Right atrium auricular region (tissue), 2 donors: ENCODE measurements at places on chromosomes 12 and 14.
A peak's percentile ranks its signal among the peaks of the same experiment; 100 is the strongest.

DNA sequence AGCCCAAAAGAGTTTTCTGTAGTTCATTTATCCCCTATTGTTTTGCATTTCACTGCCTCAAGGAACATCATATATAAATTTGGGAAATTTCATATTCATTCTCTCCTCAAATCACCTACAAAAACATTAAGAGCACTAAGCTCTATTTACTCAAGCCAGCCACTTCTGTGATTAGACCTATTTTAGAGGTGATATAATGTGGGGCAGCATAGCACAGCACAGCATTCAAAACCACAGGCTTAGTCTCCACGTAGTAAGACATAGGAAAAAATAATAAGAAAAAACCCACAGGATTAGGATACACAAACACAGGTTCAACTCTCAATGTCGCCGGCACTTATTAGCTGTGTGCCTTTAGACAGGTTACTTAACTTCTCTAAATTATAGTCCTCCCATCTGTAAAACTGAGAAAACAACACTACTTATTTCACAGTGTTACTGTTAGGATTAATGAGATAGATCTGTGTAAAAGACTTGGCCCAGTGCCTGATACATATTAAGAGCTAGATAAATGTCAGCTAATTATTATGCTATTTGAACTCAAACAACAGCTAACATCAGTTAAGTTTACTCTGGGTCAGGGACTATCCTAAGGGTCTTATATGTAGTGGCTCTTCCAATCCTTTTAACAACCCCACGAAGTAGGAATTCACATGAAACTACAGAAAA, 20.3 kb downstream of the DCAF5 start:
- H3K36me3 ChIP-seq = no peaks in the 10 kb centered on the region
- no peaks in the 10 kb centered on the region for H3K27me3 ChIP-seq
- no peak overlapping the region for H3K4me3 ChIP-seq
- no peak for DNase-seq
- no peak overlapping the region for H3K27ac ChIP-seq
- peaks cover 56% of the 10 kb centered on the region for H3K4me1 ChIP-seq

DNA sequence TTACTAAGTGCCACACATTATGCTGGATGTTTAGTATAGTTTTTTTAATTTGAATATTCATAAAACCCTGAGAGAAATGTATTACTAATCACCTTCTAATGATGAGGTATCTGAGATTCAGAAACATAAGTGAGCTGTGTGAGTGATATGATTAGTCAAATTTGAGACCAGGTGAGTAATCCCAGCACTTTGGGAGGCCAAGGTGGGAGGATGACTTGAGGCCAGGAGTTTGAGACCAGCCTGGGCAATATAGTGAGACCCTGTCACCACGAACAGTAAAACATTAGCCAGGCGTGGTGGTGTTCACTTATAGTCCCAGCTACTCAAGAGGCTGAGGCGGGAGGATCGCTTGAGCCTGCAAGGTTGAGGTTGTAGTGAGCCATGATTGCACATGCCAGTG, 438.4 kb downstream of the RAD51B start:
- no peak overlapping the region for H3K27ac ChIP-seq
- no peak overlapping the region for H3K4me3 ChIP-seq

DNA sequence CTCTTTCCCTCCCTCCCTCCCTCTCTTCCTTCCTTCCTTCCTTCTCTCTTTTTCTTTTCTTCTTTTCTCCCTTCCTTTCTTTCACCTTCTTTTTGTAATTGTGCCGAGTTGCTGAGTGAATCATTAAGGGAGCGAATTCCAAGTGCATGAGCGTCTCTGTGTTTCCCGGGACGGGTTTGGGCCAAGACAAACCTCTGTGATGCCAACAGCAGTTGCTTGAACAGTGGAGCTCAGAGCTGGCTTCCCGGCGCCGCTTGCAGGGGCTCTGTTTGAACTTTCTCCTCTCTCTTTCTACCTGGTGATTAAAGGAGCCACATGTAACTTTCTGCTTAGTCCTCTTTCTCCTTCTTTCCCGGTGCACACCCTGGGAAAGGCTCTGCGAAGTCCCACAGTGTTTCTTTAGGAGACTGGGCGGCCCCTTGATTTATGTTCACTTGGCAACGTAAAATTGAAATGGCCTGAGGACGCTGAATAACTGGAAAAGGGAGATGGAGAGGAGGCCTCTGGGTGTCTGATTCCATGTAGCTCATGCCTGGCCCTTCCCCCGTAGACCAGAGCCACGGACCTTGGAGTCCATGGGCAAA, 33.7 kb upstream of the MAP1LC3B2 start:
- H3K4me3 ChIP-seq = no peak overlapping the region
- peak overlapping the region; percentile 65 for H3K27ac ChIP-seq
- H3K27me3 ChIP-seq = no peaks in the 10 kb centered on the region
- no peaks in the 10 kb centered on the region for H3K36me3 ChIP-seq
- peaks cover 14% of the 10 kb centered on the region for H3K4me1 ChIP-seq

GRCh38 chr14:68671909-68672308, 121.0 kb downstream of the ZFP36L1 start:
- H3K4me1 ChIP-seq = peaks cover 52% of the 10 kb centered on the region
- peak overlapping the region; percentile 70 for H3K27ac ChIP-seq
- no peaks in the 10 kb centered on the region for H3K27me3 ChIP-seq
- no peaks in the 10 kb centered on the region for H3K36me3 ChIP-seq

DNA sequence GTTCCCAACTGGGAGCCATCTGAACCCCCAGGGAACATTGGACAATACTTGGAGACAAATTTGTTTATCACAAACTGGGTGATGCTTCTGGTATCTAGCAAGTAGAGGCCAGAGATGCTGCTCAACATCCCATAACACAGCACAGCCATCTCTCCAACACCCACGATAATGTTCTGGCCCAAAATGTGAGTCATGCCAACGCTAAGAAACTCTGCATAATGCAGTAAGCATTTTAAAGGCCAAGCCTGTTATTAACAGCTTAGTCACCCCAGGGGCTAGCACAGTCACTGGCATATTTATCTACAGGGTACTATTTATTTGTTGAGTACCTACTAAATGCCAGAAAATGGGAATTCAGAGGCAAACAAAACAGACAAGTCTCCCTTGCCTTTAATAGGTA, 873.1 kb upstream of the TMEM132C start:
- no peaks in the 10 kb centered on the region for H3K27me3 ChIP-seq
- no peaks in the 10 kb centered on the region for H3K4me1 ChIP-seq
- no peak overlapping the region for H3K27ac ChIP-seq
- H3K36me3 ChIP-seq = no peaks in the 10 kb centered on the region
- H3K4me3 ChIP-seq = no peak overlapping the region
- no peak for DNase-seq

- no peak for DNase-seq
- no peaks in the 10 kb centered on the region for H3K27me3 ChIP-seq
- no peak overlapping the region for H3K4me3 ChIP-seq
- peak overlapping the region; percentile 54 for H3K27ac ChIP-seq
- H3K4me1 ChIP-seq = peaks cover 69% of the 10 kb centered on the region
- H3K36me3 ChIP-seq = no peaks in the 10 kb centered on the region
Measured at GRCh38 chr12:179131-179884, 34.6 kb downstream of the SLC6A12 start.

DNA sequence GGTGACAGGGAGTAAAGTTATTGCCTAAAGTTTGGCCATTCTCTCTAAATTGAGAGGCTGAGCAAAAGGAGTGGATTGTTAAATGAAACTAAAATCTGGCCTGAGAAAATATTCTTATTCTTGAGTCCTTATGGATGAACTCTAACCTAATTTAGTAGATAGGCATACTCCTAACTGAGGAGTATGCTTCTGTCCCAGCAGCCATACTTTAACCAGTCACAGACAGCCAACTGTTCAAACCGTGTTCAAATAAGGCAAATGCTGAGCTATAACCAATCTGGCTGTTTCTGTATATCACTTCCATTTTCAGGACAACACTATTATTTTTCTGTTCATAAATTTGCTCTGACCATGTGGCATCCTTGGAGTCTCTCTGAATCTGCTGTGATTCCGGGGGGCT, 75.9 kb upstream of the RERGL start:
- H3K27ac ChIP-seq = no peak overlapping the region
- no peaks in the 10 kb centered on the region for H3K36me3 ChIP-seq
- H3K27me3 ChIP-seq = no peaks in the 10 kb centered on the region

DNA sequence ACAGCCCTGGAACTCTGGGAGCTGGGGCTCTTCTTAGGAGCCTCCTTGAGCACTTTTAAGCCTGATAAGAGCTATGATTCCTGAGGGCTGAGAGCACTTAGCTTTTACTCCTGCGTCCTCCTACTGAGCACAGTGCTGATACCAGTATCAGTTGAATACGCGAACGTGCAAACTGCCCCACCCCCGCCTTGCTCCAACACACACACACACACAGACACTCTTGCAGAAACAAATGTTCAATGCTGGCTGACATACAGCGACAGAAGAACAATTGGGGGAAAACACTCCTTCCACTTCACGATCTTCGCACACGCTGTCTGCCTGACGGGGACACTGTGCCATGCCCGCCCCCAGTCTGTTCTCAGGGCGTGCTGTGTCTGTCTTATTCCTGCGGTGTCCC, 57.2 kb upstream of the DLK1 start:
- no peaks in the 10 kb centered on the region for H3K36me3 ChIP-seq
- no peak overlapping the region for H3K27ac ChIP-seq
- H3K4me1 ChIP-seq = peaks cover 6% of the 10 kb centered on the region
- no peak overlapping the region for H3K4me3 ChIP-seq
- DNase-seq = no peak
